ENCODE measurements at places on chromosomes 3 and 15. TPM values are rescaled to one million over a fixed set of nuclear protein-coding genes. Genes with fewer than 3 reads are reported as not detected.

DNA sequence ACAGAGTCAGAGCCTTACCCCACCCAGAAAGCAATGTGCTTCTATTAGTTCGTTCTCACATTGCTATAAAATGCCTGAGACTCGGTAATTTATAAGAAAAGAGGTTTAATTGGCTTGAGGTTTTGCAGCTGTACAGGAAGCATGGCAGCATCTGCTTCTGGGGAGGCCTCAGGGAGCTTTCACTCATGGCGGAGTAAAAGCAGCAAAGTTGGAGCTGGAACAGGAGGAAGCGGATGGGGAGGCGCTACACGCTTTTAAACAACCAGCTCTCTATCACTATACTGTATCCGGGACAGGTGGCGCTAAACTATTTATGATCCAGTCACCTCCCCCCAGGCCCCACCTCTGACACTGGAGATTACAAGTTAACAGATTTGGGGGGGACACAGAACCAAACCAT is 176.3 kb upstream of the BHLHE40 start:
- H3K36me3 ChIP-seq, result no peaks in the 10 kb centered on the region
- H3K4me3 ChIP-seq, result no peak overlapping the region
- DNase-seq, result no peak
- H3K27ac ChIP-seq, result no peak overlapping the region
- H3K4me1 ChIP-seq, result no peaks in the 10 kb centered on the region
- H3K27me3 ChIP-seq, result no peaks in the 10 kb centered on the region

- H3K27ac ChIP-seq, result no peak overlapping the region
- H3K36me3 ChIP-seq, result no peaks in the 10 kb centered on the region
- no peak overlapping the region for H3K4me3 ChIP-seq
These were observed 47.5 kb upstream of the SSR3 start for GRCh38 chr3:156602424-156602823.

- no peak overlapping the region for H3K4me3 ChIP-seq
- H3K27me3 ChIP-seq, result no peaks in the 10 kb centered on the region
- H3K36me3 ChIP-seq, result no peaks in the 10 kb centered on the region
These were observed 24.8 kb upstream of the NOX5 start for GRCh38 chr15:68989541-68990230.

GRCh38 chr3:26292780-26293179 is 329.8 kb upstream of the LRRC3B start:
- no peak overlapping the region for H3K27ac ChIP-seq
- no peaks in the 10 kb centered on the region for H3K4me1 ChIP-seq
- H3K36me3 ChIP-seq, result no peaks in the 10 kb centered on the region
- no peaks in the 10 kb centered on the region for H3K27me3 ChIP-seq
- DNase-seq, result no peak

DNA sequence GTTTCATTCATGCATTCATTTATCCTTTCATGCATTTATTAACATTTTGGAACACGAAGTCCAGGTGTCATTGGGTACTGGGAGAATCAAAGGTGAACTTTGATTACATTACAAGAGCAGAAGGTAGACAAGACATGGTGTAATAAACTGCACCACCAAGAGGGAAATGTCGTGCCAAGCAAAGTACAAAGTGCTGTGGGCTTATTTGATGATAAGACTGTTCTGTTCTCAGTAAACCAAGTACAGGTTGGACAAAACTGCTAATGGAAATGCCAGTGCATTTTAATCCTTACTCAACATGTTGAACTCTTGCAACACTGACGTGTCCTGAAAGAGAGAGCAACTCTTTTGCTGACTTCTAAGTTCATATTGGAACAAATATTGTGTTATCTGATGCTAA is 69.4 kb downstream of the MME start:
- H3K4me3 ChIP-seq, result no peak overlapping the region
- no peaks in the 10 kb centered on the region for H3K4me1 ChIP-seq
- no peak for DNase-seq
- no peak overlapping the region for H3K27ac ChIP-seq
- no peaks in the 10 kb centered on the region for H3K27me3 ChIP-seq

- H3K27me3 ChIP-seq, result no peaks in the 10 kb centered on the region
- no peaks in the 10 kb centered on the region for H3K36me3 ChIP-seq
- H3K4me3 ChIP-seq, result no peak overlapping the region
- no peaks in the 10 kb centered on the region for H3K4me1 ChIP-seq
- no peak overlapping the region for H3K27ac ChIP-seq
- no peak for DNase-seq
These were observed 460.2 kb downstream of the GBE1 start for GRCh38 chr3:81301230-81301629.

GRCh38 chr15:50381438-50381837 is 26.4 kb upstream of the GABPB1 start:
- no peaks in the 10 kb centered on the region for H3K27me3 ChIP-seq
- no peak overlapping the region for H3K4me3 ChIP-seq
- no peaks in the 10 kb centered on the region for H3K36me3 ChIP-seq
- no peak overlapping the region for H3K27ac ChIP-seq
- DNase-seq, result no peak
- no peaks in the 10 kb centered on the region for H3K4me1 ChIP-seq

GRCh38 chr3:15023249-15023648 is 41.9 kb downstream of the MRPS25 start:
- no peaks in the 10 kb centered on the region for H3K4me1 ChIP-seq
- no peak for DNase-seq
- no peak overlapping the region for H3K27ac ChIP-seq
- H3K27me3 ChIP-seq, result no peaks in the 10 kb centered on the region

- no peak for DNase-seq
- H3K27me3 ChIP-seq, result no peaks in the 10 kb centered on the region
- peak overlapping the region; percentile 42 for H3K27ac ChIP-seq
- H3K4me3 ChIP-seq, result no peak overlapping the region
These were observed 5.7 kb upstream of the PLSCR1 start for GRCh38 chr3:146550070-146550615.

The BRK1 gene
- total RNA-seq, result 78.1 TPM

The LRRIQ4 gene
- not detected for total RNA-seq

DNA sequence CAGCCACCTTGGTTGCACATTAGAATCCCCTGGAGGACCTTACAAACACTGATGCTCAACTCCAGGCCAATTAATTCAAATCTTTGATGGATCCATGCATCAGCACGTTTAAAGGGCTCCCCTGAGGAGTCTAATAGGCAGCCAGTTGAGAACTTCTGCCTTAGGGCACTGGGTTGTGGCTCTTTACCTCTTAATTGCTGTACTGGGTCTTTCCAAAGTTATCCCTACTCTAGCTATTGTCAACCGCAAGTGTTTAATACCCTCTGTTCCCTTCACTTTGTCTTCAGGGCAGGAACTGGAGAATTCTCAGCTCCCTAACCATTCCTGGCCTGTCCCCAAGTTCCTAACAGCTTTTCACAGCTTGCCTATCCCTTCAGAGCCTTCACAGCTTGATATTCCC is 15.0 kb upstream of the FAM174B start:
- no peak overlapping the region for H3K4me3 ChIP-seq
- no peaks in the 10 kb centered on the region for H3K36me3 ChIP-seq
- no peak for DNase-seq
- H3K27me3 ChIP-seq, result no peaks in the 10 kb centered on the region
- H3K27ac ChIP-seq, result no peak overlapping the region

- H3K4me1 ChIP-seq, result no peaks in the 10 kb centered on the region
- no peaks in the 10 kb centered on the region for H3K27me3 ChIP-seq
- H3K27ac ChIP-seq, result no peak overlapping the region
- DNase-seq, result no peak
- no peaks in the 10 kb centered on the region for H3K36me3 ChIP-seq
These were observed 90.5 kb upstream of the PLCL2 start for GRCh38 chr3:16794257-16794656.

DNA sequence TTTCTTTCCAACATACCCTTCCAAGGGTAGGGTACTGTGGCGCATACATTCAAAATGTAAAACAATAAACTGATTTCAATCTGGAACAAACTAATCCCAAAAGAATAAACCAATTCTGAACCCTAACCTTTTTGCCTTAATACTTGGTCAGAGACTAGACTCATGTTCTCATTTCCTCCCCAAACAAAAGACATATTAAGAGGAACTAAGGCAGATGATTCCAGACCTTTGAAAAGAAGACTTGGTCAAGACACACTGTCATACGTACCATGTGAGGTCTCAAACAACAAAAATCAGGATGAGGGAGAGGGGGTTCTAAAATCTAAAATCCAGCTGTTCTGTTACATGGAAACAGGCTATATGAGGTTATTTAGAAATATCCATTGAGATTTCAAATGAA is 102.1 kb downstream of the RFTN1 start:
- H3K4me1 ChIP-seq, result peaks cover 18% of the 10 kb centered on the region
- DNase-seq, result no peak
- no peaks in the 10 kb centered on the region for H3K27me3 ChIP-seq
- H3K4me3 ChIP-seq, result no peak overlapping the region
- no peak overlapping the region for H3K27ac ChIP-seq

The AMOTL2 gene
- 67.0 TPM for total RNA-seq

GRCh38 chr3:64125561-64125960 is 99.7 kb downstream of the PRICKLE2 start:
- H3K27ac ChIP-seq, result no peak overlapping the region
- H3K27me3 ChIP-seq, result no peaks in the 10 kb centered on the region
- H3K4me1 ChIP-seq, result no peaks in the 10 kb centered on the region
- no peaks in the 10 kb centered on the region for H3K36me3 ChIP-seq
- DNase-seq, result no peak
- H3K4me3 ChIP-seq, result no peak overlapping the region

DNA sequence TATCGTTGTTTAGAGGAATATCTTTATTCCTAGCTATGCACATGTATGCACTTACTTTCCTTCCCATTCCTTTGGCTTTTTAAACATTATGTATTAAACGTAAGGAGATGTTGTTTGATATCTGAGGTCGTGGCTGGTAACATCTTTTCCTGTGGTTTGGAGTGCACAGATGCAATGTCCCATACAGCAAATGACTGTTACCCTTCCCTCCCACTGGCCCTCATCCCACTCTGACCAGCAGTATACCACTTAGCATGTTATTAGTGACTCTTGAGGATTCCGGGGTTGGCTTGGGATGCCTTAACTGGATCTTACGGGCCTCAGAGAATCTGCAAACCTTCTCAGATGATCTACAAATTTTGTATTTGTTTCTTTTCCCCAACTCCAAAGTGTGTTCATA is 34.5 kb downstream of the TGFBR2 start:
- H3K27me3 ChIP-seq, result no peaks in the 10 kb centered on the region
- peak overlapping the region; percentile 93 for H3K27ac ChIP-seq
- H3K36me3 ChIP-seq, result peaks cover 20% of the 10 kb centered on the region
- H3K4me3 ChIP-seq, result no peak overlapping the region
- peaks cover 90% of the 10 kb centered on the region for H3K4me1 ChIP-seq

- H3K4me1 ChIP-seq, result peaks cover 6% of the 10 kb centered on the region
- DNase-seq, result no peak
- no peak overlapping the region for H3K4me3 ChIP-seq
- H3K27ac ChIP-seq, result no peak overlapping the region
- H3K36me3 ChIP-seq, result no peaks in the 10 kb centered on the region
These were observed 15.4 kb downstream of the ALPK3 start for GRCh38 chr15:84832448-84833040.

DNA sequence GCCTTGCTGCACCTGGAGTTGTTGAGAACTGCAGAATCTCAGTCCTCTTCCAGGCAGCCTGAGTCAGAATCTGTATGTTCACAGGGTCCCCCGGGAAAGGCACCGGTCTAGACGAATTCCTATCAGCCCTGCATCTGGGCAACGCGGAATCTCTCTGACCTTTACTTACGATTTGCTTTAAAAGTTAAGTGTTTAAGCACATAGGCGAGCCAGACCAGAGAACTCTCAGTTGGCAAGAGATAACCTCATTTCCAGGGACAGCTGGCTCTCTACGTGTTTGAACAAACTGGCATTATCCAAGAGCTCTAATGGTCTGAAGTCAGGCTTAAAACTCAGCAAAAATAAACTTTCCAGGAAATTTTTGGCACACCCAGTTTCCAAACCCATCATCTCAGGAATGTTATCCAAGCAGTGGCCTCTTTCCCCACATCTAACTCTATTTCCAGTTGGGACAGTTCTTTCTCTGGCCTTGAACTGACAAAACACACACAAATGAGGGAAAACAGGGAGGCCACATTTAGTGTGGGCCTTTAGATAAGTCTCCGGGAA is 53.4 kb downstream of the HES1 start:
- peaks cover 19% of the 10 kb centered on the region for H3K4me1 ChIP-seq
- H3K27ac ChIP-seq, result no peak overlapping the region
- DNase-seq, result no peak
- no peaks in the 10 kb centered on the region for H3K36me3 ChIP-seq
- no peak overlapping the region for H3K4me3 ChIP-seq
- no peaks in the 10 kb centered on the region for H3K27me3 ChIP-seq

- peaks cover 14% of the 10 kb centered on the region for H3K4me1 ChIP-seq
- no peak for DNase-seq
- H3K27me3 ChIP-seq, result no peaks in the 10 kb centered on the region
- H3K4me3 ChIP-seq, result no peak overlapping the region
- no peaks in the 10 kb centered on the region for H3K36me3 ChIP-seq
- H3K27ac ChIP-seq, result no peak overlapping the region
These were observed 80.6 kb upstream of the MITF start for GRCh38 chr3:69658514-69659140.

Data from spleen (tissue), 13 donors.